ENCODE measurements at places on chromosomes 2 and 18. TPM values are rescaled to one million over a fixed set of nuclear protein-coding genes. Genes with fewer than 3 reads are reported as not detected.

The SNTG2 gene
- total RNA-seq, result 2.1 TPM

The HOXD8 gene
- total RNA-seq, result 4.7 TPM

The IAH1 gene
- total RNA-seq, result 33.1 TPM

GRCh38 chr2:230721712-230722111 is 9.1 kb downstream of the CAB39 start:
- DNase-seq, result no peak

GRCh38 chr2:40760071-40760666 is 308.3 kb upstream of the SLC8A1 start:
- DNase-seq, result peak; percentile 20

DNA sequence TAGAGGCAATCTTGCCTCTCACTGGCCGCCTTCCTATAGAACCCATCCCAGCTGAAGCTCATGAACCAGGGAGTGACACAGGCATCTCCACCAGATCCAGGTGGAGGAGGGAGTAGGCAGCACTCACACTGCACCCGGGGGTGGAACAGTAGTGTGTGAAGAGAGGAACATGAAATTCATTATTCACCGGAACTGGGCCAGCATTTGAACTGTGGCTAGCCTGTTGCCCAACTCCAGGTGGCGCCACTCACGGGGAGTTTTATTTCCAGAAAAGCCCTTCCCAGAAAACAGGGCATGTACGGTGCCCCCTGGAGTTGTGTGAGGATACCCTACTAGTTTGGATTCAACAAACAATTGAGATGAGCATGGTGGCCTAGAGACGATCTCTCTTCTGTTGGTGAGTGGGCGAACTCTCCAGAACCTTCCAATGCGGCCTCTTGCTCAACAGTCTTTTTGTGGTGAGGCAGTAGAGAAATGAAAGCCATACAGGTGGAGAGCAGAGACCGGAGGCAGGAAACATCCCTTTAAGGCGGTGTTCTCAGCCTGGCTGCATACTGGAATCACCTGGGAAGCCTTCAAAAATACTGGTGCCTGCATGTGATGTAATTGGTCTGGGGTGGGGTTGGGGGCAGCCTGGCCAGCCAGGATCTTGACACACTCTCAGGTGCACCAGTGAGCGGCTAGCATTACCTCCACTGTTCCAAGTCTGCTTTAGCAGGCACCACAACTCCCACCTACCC is 73.5 kb upstream of the NEDD4L start:
- DNase-seq, result no peak

- no peak for DNase-seq
These were observed 22.8 kb upstream of the DAW1 start for GRCh38 chr2:227848586-227848985.

DNA sequence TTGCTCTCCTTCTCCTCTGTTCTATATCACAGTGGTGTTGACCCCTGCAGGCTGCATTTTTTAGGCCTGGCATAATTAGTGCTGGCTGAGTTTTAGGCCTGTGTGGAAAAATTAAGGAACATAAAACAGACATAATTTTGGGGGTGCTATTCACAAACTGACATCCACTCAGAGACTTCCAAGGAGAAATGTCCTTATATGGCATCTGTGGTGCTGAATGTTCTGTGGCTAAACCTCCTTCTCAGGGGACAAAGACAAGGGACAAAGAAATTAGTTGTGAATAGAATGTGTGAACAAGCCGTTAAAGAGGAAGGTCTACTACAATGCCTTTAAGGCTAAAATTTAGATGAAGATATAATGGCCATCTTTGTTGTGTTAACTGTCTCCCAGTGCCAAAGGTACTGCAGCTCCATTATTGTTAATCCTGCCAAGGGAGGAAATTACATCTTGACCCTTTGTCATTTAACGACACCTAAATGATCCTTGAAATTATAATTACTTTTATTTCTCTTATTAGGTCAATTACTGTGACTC is 870.0 kb upstream of the CHAC2 start:
- no peak for DNase-seq

DNA sequence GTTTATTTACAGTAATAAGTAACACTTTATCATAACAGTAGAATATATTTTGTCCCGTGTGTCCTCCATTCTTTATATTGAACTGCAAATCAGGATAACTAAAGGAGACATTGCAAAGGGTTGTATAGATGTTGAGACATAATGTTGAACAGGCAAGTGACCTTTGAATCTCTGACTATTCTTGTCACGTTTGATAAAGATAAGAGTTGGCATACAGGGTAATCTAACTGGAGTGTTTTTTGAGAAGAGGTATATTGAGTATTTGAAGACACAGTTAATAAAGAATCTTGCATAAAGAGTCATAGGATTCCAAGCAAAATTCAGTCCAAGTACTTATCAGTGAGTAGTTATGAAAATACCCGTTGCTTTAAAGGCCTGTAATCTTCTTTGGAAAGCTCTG is 21.7 kb downstream of the CCDC195 start:
- no peak for DNase-seq

DNA sequence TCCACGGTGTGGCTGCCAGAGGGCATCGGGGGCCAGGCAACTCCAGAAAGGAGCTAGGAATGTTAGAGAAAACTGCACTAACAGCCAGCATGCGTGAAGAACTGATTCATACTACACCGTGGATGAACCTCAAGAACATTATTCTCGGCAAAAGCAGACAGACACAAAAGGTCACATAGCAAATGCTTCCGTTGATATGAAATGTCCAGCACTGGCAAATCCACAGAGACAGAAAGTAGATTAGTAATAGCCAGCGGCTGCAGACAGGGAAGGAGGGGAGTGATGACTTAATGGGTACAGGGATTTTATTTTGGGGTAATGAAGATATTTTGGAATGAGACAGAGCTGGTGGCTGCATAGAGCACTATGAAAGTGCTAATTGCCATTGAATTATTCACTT is 37.4 kb downstream of the SCTR start:
- peak; percentile 4 for DNase-seq

GRCh38 chr2:158998551-158999248 is 30.3 kb downstream of the TANC1 start:
- DNase-seq, result no peak

DNA sequence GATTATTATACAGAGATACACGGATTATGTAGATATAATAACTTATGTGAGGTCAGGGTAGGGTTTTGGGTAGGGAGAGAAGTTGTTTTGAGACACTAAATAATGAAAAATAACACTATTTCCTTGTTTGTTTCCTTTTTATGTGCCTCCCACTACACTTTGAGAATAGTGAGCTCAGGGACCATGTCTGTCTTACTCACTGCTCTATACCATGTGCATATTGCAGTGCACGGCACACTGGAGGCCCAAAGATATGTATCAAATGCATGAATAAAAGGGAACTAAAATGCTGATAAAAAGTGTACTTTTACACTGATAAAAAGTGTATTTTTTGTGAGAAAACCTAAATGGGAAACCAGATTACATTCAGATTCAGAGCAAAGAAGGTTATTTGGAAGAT is 151.4 kb upstream of the NABP1 start:
- no peak for DNase-seq

- peak; percentile 88 for DNase-seq
These were observed 1.3 kb upstream of the DPYSL5 start for GRCh38 chr2:26846334-26847306.

- no peak for DNase-seq
These were observed 66.8 kb downstream of the TET3 start for GRCh38 chr2:74051504-74051903.

GRCh38 chr2:133135035-133135654 is 433.1 kb downstream of the NCKAP5 start:
- DNase-seq, result no peak

GRCh38 chr2:85681776-85682175 is 12.4 kb upstream of the GNLY start:
- DNase-seq, result peak; percentile 23

DNA sequence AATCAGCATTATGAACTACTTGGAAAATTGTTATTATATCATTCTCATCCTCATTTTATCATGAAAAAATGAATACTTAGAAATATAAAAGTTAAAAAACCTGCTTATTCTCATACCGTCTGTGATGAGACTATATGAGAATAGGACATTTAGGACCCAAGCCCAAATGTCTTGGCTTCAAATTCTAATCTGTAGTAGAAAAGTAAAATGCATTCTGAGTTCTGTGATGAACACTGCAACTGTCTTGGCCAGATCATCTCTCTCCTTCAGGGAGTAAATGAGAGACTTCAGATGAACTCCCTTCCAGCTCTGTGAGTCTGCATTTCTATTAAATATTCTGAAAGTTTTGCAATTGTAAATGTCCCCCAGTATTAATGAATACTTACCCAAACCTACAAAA is 940.7 kb upstream of the KLHL29 start:
- DNase-seq, result no peak

DNA sequence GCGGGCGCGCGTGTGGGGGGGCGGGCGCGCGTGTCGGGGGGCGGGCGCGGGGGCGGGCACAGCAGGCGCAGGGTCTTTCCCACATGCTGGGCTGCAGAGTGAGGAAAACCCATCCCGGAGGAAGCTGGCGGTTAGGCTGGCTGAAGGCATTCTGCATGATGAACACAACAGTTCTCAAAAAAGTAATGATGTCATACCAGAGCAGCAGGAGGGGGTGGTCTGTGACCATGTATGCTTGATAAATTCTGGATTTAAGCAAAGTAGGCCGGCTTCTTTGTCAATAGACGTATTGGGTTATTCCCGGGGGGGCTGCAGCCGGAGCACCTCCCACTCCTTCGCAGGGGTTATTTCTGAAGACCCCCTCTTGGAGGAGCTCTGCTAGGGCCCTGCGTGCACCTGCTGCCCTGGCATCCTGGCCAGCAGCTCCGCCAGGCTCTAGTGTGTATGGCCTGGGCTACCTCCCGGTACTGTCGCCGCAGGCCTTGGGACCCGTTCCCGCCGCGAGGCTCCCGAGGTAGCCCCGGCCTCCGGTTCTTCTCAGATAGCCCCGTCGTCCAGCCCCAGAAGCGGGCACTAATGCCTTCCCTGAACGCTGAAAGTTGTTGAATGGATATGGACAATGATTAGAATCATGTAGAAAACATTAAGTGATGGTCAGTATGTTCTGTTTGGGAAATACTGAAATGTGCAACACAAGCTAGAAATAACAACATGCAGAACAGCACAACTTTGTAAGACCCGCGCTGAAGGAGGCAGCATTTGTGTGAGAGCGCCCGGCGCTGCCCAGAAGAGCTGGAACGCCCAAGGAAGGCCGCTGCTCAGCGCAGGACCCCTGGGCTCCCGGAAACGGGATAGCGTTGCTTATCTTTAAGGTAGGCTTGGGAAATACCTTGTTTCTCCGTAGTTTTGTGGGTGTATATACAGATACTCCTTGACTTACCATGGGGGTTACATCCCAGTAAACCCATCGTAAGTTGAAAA is 101.4 kb upstream of the RAB6C start:
- DNase-seq, result peak; percentile 26

GRCh38 chr18:22433956-22434355 is 16.2 kb upstream of the CTAGE1 start:
- DNase-seq, result no peak

DNA sequence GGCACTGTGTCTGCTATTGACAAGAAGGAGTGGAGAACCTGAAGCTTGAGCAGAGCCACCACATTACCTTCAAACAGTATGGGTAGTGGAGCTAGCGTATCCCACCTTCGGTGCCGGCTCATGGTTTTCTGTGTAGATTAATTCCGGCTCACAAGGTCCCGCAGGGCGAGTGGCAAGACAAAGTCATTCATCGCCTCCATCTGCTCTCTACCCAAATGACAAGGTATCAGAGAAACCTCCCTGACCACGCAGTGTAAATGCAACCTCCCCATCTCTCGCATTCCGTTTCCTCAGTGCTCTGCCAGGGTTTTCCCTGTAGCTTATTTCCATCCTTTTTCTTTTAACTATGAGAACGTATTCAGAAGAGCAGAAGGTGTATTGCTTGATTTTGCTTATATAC is 79.8 kb downstream of the MAP4K4 start:
- DNase-seq, result no peak

DNA sequence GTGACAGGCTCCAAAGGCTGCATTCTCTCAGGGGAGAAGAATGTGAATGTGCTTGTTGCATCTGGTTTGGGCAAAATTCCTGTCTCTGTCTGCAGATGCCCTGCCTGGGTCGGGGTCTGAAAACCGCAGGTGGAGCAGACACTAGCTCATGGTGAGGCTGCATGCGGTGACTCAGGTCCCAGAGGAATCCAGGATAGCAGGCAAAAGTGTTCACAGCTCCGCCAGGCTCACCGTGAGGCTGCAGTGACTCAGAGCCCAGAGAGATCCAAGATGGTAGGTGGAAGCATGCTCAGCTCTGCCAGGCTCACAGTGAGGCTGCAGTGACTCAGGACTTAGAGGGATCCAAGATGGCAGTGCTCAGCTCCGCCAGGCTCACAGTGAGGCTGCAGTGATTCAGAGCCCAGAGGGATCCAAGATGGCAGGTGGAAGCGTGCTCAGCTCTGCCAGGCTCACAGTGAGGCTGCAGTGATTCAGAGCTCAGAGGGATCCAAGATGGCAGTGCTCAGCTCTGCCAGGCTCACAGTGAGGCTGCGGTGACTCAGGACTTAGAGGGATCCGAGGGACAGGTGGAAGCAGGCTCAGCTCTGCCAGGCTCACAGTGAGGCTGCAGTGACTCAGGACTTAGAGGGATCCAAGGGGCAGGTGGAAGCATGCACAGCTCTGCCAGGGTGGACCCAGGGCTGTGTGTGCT is 200.5 kb downstream of the ACKR3 start:
- peak; percentile 73 for DNase-seq

Measured in lower leg skin (tissue), 4 donors.